ENCODE measurements at places on chromosomes 7 and 10.

- H3K36me3 ChIP-seq = peaks cover 37% of the 10 kb centered on the region
- no peak overlapping the region for H3K4me3 ChIP-seq
- H3K27me3 ChIP-seq = no peaks in the 10 kb centered on the region
- peak; percentile 46 for DNase-seq
- H3K4me1 ChIP-seq = peaks cover 15% of the 10 kb centered on the region
- H3K27ac ChIP-seq = no peak overlapping the region
Observed at GRCh38 chr10:14904316-14904732, 25.7 kb downstream of the SUV39H2 start.

- H3K4me3 ChIP-seq = no peak overlapping the region
- H3K27ac ChIP-seq = no peak overlapping the region
- no peaks in the 10 kb centered on the region for H3K27me3 ChIP-seq
- H3K4me1 ChIP-seq = no peaks in the 10 kb centered on the region
Observed at GRCh38 chr10:126732868-126733267, 62.4 kb upstream of the C10orf90 start.

- DNase-seq = no peak
- H3K27me3 ChIP-seq = peaks cover 49% of the 10 kb centered on the region
- H3K27ac ChIP-seq = no peak overlapping the region
- H3K4me3 ChIP-seq = no peak overlapping the region
- H3K36me3 ChIP-seq = no peaks in the 10 kb centered on the region
Observed at GRCh38 chr10:69845574-69846292, 44.0 kb downstream of the COL13A1 start.

DNA sequence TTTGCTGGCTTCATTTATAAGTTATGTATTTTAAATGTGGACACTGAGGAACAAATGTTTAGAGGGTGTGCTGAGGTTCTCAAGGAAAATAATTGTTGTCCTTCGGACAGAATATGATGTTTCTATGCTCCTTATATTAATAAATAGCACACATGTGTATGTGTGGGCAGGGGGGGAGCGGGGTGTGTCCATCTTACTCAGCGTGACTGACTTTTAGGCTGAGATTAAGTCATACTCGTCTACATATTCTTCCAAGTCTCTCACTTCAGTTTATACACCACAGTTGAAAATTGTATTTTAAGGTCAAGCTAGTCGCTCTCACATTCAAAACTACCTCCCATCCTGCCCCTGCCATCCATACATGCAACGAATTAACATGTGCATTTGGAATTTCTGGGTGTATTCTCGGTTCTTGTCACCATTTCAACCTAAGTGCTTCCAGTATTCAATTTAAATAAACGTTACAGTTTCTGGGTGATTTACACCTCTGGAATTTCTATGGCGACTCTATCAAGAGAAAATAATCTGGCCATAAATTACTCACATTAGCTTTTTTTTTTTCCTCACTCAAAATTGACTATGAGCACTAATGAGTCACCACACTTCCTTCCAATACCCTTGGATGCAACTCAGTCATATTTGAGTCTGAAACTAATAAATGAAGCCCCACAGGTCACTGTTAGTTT is 3.3 kb downstream of the PCDH15 start:
- H3K4me3 ChIP-seq = no peak overlapping the region
- no peaks in the 10 kb centered on the region for H3K4me1 ChIP-seq
- no peaks in the 10 kb centered on the region for H3K27me3 ChIP-seq
- no peaks in the 10 kb centered on the region for H3K36me3 ChIP-seq

DNA sequence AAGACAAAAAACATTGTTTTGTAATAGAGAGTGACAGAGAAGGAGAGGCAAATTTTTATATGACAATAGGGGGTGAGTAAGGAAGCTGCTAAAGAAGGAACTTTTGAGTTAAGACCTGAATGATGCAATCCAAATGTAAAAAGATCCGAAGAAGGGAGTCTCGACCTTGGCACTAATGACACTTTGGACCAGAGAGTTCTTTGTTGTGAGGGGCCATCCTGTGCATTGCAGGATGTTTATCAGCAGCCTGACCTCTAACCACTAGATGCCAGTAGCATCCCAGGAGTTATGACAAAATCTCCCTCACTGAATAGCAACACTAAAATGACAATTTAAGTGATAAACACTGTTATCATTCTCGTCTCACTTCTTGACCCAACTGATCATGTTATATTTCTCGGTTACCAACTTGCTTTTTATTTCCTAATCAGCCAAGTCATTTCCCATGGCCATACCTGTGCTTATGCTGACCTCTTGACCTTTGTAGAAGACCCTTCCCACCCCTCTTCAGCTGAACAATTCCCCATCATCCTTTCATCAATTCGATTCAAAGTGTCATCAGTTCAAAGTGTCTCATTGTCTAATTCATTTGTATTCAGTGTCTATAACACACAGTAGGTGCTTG is 30.0 kb downstream of the DGKI start:
- DNase-seq = no peak
- no peaks in the 10 kb centered on the region for H3K36me3 ChIP-seq
- H3K27me3 ChIP-seq = peaks cover 13% of the 10 kb centered on the region
- no peaks in the 10 kb centered on the region for H3K4me1 ChIP-seq
- H3K4me3 ChIP-seq = no peak overlapping the region

- no peak for DNase-seq
- no peak overlapping the region for H3K4me3 ChIP-seq
- H3K27ac ChIP-seq = peak overlapping the region; percentile 7
- H3K4me1 ChIP-seq = peaks cover 84% of the 10 kb centered on the region
Observed at GRCh38 chr10:6518791-6519429, 61.2 kb downstream of the PRKCQ start.

- peaks cover 7% of the 10 kb centered on the region for H3K27me3 ChIP-seq
- H3K27ac ChIP-seq = no peak overlapping the region
- DNase-seq = no peak
- no peaks in the 10 kb centered on the region for H3K4me1 ChIP-seq
- no peaks in the 10 kb centered on the region for H3K36me3 ChIP-seq
Observed at GRCh38 chr7:48244864-48245271, 73.6 kb downstream of the ABCA13 start.

GRCh38 chr10:70312972-70313371 is 29.2 kb upstream of the NPFFR1 start:
- no peaks in the 10 kb centered on the region for H3K27me3 ChIP-seq
- DNase-seq = no peak
- no peaks in the 10 kb centered on the region for H3K4me1 ChIP-seq

DNA sequence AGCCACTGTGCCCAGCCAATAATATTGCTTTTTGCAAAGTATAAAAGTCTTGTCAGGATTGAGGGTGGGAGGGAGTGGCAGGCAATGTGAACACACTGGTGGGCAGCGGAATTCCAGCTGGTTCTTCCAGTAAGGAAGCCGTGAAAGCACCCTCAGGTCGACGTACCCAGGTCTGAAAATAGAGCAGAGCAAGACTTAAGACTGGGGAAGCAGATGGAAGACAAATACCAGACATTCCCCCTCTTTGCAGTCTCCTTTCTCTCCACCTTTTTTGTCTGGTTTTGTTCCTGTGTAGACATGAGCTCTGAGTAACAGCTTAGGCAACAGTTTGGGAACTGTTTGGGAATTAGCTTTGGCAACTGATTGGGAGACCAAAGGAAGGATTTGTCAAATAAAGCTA is 17.6 kb upstream of the CSTF2T start:
- DNase-seq = no peak
- H3K4me1 ChIP-seq = no peaks in the 10 kb centered on the region
- no peak overlapping the region for H3K27ac ChIP-seq
- H3K4me3 ChIP-seq = no peak overlapping the region
- H3K36me3 ChIP-seq = no peaks in the 10 kb centered on the region

DNA sequence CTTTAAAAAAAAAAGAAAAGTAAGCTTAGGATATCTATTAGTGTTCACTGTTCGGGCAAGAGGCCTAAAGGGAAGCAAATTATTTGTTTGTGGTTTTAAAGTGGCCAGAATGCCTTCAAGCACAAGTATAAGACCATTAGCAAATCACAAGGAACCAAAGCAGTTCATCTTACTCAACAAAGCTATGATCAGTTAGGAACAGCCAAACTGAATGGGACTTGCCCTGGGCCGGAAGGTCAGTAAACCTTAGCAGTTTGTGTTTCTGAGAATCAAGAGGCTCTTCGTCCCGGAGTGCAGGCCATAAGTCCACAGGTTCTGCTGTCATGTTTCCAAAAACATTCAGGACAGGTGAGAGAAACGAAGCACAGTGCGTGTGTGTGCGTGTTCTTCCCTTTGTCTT is 4.5 kb downstream of the FBXW4 start:
- H3K4me3 ChIP-seq = no peak overlapping the region
- H3K27me3 ChIP-seq = no peaks in the 10 kb centered on the region
- H3K27ac ChIP-seq = no peak overlapping the region
- no peak for DNase-seq
- peaks cover 37% of the 10 kb centered on the region for H3K4me1 ChIP-seq
- peaks cover 31% of the 10 kb centered on the region for H3K36me3 ChIP-seq

GRCh38 chr10:124026589-124026939 is 66.8 kb downstream of the CHST15 start:
- no peak for DNase-seq
- H3K4me3 ChIP-seq = no peak overlapping the region
- H3K36me3 ChIP-seq = no peaks in the 10 kb centered on the region
- peaks cover 28% of the 10 kb centered on the region for H3K27me3 ChIP-seq

GRCh38 chr7:90772410-90772809 is 176.3 kb downstream of the CDK14 start:
- H3K4me1 ChIP-seq = no peaks in the 10 kb centered on the region
- no peak for DNase-seq

GRCh38 chr7:155213955-155214740 is 83.5 kb upstream of the INSIG1 start:
- H3K4me1 ChIP-seq = no peaks in the 10 kb centered on the region
- peaks cover 43% of the 10 kb centered on the region for H3K27me3 ChIP-seq
- H3K36me3 ChIP-seq = no peaks in the 10 kb centered on the region
- no peak for DNase-seq
- no peak overlapping the region for H3K4me3 ChIP-seq

GRCh38 chr7:1865571-1866255 is 195.6 kb downstream of the ELFN1 start:
- no peaks in the 10 kb centered on the region for H3K27me3 ChIP-seq
- no peaks in the 10 kb centered on the region for H3K36me3 ChIP-seq
- DNase-seq = no peak
- H3K4me3 ChIP-seq = no peak overlapping the region

GRCh38 chr7:31741852-31742251 is 54.8 kb downstream of the PPP1R17 start:
- no peak overlapping the region for H3K4me3 ChIP-seq
- no peaks in the 10 kb centered on the region for H3K27me3 ChIP-seq
- H3K36me3 ChIP-seq = no peaks in the 10 kb centered on the region

- no peaks in the 10 kb centered on the region for H3K36me3 ChIP-seq
- peaks cover 14% of the 10 kb centered on the region for H3K4me1 ChIP-seq
- no peak overlapping the region for H3K27ac ChIP-seq
- H3K27me3 ChIP-seq = peaks cover 63% of the 10 kb centered on the region
- no peak overlapping the region for H3K4me3 ChIP-seq
- no peak for DNase-seq
Observed at GRCh38 chr7:128833148-128833945, 3.1 kb downstream of the FLNC start.

DNA sequence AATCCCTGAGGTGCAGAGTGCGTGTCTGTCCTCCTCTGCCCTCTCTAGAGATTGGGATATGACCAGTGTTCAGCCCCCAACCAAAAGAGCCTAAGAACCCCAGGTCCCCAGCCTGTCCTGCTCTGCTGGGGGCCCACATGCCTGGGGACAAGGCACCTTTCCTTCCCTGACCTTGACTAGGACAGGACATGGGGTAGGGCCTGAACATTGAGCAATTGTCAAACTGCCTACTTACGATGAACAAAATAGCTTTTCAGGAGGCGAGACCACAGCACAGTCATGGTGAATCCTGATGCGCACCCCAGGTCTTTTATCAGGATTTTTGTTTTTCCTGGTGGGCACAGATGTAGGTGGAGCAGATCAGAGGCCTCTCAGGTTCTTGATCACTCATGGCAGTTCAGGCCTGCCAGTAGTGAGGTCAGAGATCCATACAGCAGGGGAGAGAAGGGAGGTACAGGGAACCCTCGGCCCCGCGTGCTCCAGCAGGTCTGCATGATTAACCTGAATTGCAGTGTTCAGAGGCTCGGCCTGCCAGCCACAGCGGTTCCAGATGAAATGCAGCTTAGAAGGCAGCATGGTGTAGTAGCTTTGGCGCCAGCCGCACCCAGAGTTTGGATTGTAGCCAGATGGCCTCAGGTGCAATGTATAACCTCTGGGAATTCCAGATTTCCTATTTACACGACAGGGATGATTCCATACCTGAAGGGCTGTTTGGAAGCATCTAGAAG is 191.3 kb downstream of the CUX1 start:
- no peaks in the 10 kb centered on the region for H3K4me1 ChIP-seq
- H3K4me3 ChIP-seq = no peak overlapping the region
- no peaks in the 10 kb centered on the region for H3K36me3 ChIP-seq
- no peak overlapping the region for H3K27ac ChIP-seq
- no peaks in the 10 kb centered on the region for H3K27me3 ChIP-seq
- DNase-seq = no peak

GRCh38 chr10:126840576-126841135 is 64.6 kb upstream of the DOCK1 start:
- H3K4me3 ChIP-seq = no peak overlapping the region
- no peaks in the 10 kb centered on the region for H3K4me1 ChIP-seq
- no peak for DNase-seq
- H3K36me3 ChIP-seq = no peaks in the 10 kb centered on the region
- no peak overlapping the region for H3K27ac ChIP-seq
- H3K27me3 ChIP-seq = no peaks in the 10 kb centered on the region

DNA sequence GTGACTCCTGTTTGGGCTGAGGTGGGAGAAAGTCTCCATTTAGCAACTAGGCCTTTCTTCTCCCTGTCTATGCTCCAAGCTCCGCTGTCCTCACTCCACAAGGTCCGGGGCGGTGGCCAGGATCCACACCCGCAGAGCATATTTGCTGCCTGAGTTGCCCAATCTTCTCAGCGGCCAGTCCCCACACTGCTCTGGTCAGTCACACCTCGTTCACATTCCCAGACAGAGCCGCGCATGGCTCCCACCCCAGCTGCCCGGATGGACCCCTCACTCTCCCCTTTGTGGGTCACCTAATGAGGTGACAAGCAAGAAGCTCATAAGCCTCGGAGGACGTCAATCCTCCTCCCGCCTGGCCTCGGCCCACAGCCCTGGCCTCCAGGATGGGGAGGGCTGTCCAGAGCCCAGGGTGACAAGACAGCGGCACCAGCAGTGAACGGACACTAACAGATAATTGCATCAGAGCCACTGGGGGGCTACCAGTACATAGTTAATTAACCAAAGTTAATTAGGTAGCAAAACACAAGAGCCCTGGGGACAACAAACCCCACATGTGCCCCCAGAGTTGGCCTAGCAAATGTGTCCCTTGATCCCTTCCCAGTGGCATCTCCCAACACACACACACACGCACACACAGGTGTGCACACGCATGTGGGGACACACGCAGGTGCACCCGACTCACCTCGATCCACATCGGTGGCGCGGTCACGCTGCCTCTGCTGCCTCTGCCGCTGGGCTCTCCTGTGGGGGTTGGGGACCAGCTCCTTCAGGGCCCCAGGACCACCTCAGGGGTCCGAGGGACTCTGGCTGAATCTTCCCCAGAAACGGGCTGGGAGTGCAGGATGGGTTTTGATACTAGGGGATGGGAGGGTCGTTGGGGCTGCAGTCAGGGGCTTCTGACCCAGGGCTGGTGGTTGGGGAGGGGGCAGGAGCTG is 11.8 kb downstream of the EPHA1 start:
- no peak overlapping the region for H3K27ac ChIP-seq
- no peak for DNase-seq
- peaks cover 6% of the 10 kb centered on the region for H3K27me3 ChIP-seq
- peaks cover 8% of the 10 kb centered on the region for H3K4me1 ChIP-seq
